ENCODE measurements at places on chromosomes 13 and 19.
A peak's percentile ranks its signal among the peaks of the same experiment; 100 is the strongest.

DNA sequence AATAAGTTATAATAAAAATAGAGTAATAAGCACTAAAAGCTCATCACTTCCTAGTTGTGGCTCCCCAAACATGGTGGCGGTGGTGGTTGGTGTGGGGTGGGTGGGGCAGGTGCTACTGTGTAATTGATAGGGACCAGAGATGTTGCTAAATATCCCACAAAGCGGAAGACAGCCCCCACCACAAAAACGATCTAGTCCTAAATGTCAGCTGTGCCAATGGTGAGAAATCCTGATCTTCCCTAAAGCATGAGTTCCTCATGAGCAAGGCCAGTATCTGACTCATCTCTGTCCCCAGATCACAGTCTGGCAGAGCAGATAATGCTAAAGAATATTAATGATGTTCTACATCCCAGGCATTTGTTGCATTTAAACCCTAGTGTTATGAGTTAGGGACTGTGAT is 1.9 kb upstream of the EDDM13 start:
- no peak for DNase-seq

- DNase-seq: no peak
Observed at GRCh38 chr13:75836441-75836840, 200.3 kb downstream of the LMO7 start.

GRCh38 chr13:26494571-26495195 is 62.8 kb upstream of the WASF3 start:
- no peak for DNase-seq

DNA sequence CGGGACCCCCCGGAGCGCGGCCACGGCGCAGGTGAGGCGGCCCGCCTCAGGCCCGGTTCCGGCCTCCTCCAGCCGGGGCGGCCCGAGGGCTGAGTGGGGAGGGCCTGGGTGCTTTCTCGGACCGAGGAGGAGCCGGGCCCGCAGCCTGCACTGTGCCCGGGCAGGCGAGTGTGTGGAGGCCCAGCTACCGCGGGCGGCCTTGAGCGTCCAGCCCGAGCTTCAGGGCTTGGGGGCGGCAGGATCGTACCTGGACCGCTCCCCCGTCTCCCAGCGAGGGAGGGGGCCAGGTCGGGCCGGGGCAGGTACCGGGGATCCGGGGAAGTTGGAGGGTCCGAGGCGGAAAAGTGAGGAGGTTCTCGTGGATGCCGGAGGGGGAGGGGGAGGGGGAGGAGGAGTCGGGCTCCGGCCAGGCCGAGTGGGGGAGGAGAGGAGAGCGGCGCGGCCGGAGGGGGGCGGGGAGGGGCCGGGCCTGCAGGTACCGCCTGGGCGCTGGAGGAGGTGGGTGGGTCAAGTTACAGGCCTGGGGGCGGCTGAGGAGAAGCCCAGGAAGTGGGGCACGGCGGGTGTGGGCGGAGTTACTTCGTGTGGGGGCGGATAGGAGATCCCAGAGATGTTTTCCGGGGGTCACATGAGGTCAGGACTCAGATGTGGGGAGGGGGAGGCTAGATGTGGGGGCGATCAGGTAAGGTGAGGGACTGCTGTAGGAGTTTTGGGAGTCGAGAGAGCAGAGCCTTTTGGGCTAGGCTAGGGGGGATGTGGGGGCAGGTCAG is 545 bp downstream of the NACC1 start:
- DNase-seq: peak; percentile 92

DNA sequence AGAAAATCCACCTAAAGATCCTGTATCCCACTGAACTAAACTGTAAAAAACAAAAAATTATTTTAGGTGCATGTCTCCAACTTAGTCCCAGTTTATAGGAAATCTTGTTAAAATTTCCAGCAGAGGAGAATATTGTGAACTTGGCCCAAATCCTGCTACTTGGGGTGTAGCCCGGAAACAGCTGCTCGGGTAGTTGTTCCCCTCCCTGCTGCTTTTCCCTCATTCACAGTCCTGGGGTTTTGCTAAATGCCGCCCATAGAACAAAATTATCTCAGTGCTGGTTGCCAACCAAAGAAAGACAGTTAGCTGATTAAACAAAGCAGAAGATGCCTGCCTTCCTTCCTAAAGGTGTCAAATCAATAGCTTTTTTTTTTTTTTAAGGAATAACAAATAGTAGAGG is 330.5 kb upstream of the KLF12 start:
- no peak for DNase-seq

DNA sequence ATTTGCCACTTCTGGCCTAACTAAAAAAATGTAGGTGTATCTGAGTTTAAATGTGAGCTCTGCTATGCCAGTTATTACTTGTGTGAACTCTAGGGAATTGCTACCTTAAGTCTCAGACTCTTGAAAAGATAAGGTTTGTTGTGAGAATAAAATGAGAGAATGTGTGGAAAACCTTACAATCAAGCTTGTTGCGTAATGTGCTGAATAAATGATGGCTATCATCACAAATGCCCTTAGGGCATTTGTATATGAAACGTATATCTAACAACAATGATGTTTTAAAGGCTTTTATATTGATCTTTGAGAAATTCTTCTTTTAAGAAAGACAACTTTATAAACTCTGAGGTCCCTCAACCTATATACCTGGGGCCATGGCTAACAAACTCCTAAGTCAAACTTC is 384.8 kb downstream of the ITGBL1 start:
- DNase-seq: no peak

- DNase-seq: peak; percentile 72
Observed at GRCh38 chr13:110925023-110925612, 10.2 kb upstream of the ANKRD10 start.

GRCh38 chr13:45015300-45015699 is 26.0 kb downstream of the GPALPP1 start:
- DNase-seq: no peak

DNA sequence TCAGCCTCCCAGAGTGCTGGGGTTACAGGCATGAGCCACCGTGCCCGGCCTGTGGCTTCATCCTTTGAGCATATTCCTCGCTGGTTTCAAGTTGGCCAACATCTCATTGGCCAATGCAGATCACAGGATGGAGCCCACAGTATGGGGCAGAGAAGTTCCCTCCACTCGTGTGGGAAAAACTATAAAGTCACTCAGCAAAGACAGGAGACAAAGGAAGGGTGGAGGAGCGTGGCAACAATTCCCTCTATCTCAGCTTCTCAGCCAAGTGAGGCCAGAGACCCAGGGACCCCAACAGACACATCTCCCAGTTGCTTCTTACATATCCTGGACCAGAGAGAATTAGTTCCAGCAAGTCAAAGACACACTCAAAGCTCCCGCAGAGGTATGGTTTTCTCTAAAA is 184.6 kb upstream of the SOX1 start:
- no peak for DNase-seq

GRCh38 chr19:49664171-49665035 is 1.3 kb downstream of the IRF3 start:
- DNase-seq: peak; percentile 95

DNA sequence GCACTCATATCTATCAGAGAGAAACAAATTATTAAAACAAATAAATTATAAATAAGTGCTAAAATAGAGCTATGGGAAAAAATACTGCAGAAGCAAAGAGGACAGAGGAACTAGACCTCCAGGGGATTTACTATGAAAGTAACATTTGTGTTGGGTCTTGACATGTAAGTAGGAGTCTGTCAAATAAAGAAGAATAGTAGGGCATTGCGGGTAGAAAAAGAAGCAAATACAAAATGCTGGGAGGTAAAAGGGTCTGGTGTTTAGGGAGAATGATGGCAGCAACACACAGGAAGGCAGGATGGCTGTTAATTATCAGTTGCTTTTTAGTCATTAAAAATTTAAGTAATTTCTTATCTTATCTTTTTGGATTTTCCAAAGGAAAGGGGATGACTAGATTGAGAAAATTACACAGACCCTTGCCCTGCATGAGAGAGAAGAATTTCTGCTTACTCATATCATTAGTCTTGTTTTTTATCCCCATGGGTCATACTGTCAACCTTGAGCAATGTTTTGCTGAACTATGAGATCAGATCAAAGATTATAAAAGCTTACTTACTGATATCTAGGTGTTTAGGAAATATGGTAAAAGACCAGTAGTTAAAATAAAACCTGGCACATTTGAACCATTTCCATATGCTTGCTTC is 472.7 kb downstream of the DIAPH3 start:
- DNase-seq: no peak

DNA sequence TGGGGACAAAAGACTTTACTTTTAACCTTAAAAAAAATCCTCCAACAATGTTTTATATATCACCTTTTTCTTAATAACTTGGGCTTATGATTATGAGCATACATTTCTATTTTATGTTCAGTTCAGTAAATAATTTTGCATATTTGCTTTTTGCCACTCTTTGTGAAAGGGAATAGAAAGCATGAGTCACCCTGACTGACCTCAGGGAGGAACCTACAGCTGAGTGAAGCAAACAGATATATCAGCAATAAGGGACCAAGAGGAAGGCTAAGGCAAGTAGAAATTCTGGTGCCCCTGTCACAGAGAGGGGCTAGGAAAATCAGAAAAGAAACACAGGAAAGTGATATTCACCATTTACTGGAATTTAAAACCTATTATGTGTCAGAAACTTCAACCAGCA is 37.2 kb upstream of the SOHLH2 start:
- no peak for DNase-seq

GRCh38 chr13:22629374-22629773 is 551.4 kb upstream of the SGCG start:
- DNase-seq: no peak
